ENCODE measurements at places on chromosomes 2 and 18.

DNA sequence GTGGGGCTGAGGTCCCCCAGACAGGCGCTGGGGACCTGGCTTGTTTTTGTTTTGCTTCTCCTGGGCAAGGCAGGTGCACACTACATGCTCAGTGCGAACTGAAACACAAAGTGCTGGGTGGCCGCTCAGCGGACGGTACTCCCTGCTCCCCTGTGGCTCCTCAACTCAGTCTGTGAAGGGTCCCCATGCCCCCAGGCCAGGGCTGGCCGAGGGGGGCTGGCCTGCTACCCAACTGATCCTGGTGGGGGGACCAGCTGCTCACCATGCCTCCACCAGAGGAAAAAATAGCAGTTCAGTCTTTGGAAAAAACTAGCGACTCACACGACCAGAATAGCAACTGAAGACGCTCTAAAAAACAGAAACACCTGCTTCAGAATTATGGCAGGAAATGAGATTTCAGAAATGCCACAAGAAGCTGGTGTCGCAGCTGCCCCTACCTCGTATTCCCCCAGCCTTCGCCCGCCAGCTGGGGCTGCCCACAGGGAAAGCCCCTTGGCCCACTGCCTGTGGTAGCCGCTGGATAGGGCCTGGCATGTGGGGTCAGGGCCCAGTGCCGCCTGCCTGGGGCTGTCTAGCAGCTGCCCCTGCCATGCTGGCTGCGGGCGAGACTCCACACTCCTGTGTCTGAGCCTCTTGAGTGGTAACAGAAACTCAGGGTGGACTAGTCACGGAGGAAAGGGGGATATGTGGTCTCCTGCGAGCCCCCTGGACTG is 43.7 kb downstream of the MEX3C start:
- no peak for DNase-seq

DNA sequence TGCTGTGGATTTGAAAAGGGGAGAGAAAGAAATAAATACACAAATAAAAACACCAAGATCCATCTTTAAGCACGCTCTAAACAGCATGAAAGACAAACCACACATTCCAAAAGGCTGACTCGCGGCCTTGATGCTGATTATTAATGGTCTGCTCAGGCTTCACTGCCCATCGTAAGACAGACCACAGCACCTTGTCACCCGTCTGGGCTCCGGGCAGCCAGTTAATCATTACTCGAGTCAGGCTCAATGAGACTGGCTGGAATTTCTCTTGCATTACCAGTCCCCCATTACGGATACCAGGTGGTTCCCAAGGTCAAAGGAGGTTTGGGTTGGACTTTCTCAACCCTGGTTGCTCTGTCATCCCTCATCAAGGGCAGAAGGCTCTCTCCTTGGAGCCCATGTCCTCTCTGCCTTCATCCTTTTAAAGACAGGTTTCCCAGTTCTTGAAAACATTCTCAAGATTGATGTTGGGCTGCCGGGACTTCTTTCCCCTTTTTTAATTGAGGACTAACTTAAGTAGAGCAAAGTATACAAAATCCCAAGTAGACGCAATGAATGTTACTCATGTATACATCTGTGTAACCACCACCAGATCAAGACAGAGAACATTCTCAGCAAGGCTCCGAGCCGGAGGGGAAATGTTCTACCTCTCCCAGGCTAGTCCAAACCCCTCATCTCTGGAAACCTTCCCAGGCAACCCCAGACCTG is 8.1 kb downstream of the SMAD7 start:
- peak; percentile 62 for DNase-seq

GRCh38 chr2:25651782-25652455 is 21.5 kb downstream of the DTNB start:
- DNase-seq = no peak

DNA sequence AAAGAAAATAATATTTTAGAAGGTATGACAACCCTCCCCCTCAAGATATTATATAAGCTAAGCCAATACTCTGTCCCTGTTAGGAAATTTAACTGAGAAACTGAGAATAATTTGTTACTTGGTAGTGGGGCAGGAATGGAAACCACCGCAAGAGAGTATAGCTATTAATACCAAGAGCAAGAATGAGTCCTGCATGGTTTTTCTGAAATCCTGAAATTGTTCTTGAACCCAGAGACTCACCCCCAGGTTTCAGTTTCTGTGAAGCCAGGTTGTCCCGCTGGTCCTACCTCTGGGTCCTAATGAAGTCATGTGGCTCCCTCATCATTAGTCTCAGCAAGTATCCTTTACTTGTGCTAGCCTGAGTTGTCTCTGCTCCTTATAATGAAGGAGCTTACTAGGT is 671.0 kb upstream of the ACVR2A start:
- DNase-seq = no peak

- DNase-seq = no peak
Observed at GRCh38 chr2:177708106-177708505, 315.5 kb downstream of the AGPS start.

GRCh38 chr2:240568678-240569522 is 616 bp downstream of the RNPEPL1 start:
- DNase-seq = no peak

DNA sequence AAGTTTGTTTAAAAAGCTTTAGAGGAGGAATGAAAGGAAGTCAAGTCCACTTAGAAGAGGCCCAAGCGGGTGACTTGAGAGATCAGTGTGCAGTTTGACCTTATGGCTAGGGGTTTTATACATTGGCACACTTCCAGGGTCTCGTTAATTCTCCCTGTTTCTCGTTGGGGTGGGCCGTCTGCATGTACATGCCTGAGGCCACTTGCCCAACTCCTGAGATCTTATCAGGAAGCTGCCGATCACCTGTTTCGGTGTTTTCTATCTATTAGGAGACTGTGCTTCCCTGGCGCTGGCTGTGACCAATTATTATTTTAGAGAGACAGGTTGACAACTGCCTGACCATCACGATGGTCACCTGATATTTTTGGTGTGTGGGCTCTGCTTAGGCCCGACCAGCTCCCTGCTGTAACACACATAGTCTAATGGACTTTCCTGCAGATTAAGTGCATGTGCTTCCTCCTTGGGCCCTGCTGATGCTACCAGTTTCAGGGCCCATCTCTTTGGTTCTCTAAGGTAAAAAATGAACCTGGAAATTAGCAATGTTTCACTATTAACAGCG is 31.0 kb upstream of the MSH6 start:
- DNase-seq = no peak
